ENCODE measurements at places on chromosomes 11 and 22. TPM values are rescaled to one million over a fixed set of nuclear protein-coding genes. Genes with fewer than 3 reads are reported as not detected.

NTM gene
- total RNA-seq: 2.9 TPM

DNA sequence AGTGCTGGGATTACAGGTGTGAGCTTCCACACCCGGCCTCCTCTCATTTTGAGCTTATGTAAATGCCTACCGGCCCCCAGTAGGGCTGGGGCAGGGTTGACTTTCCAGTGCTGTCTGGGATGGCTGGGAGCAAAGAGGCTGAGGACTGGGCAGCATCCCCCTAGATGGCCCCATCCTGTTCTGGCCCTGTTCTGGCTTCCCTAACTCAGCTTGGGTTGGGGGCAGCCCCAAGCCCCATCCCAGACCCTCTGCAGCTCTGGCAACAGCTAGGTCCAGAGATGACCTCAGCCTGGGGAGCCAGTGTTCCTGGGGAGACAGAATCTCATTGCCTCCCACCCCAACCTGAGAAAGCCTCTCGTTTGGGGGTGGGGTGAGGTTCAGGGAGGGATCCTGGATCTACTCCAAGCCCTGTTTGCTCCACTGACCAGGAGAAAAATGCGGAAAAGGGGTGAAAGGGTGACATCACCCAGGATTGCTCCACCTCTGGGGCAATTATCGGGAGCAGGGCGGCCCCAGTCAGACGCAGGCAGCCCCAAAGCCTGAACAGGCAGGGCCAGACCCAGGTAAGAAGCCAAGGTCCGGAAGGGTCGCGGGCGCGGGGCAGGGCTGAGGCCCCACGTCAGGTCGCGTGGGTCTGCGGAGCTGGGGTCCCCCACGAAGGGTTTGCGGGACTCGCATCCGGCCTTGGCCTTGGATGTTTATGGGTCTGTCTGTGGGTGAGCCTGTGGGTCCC lies at the start of gene PNPLA2:
Gene PNPLA2 (plus strand): TSS at position 519 of the 733 bp plus-strand sequence. CDS start 805 bp downstream, outside the sequence.
- no peak for DNase-seq

HORMAD2 gene
- total RNA-seq: not detected

MAPK12 gene
- 20.0 TPM for total RNA-seq

RANBP1 gene
- 75.9 TPM for total RNA-seq

DNA sequence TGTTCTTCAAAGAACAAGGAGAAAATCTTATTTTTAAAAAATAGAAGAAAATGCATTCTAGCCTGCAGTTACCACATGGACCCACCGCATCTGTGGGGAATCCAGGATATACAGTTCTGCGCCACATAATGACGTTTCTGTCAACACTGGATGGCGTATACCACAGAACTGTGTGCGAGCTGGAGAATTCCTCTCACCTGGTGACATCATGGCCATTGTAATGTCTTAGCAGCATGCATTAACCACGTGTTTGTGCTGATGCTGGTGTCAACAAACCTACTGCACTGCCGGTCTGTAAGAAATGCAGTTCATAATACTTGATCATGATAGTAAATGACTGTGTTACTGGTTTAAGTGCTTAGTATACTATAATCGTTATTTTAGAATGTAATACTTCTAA lies 174.7 kb downstream of the TBC1D22A start:
- DNase-seq: no peak

BTG4 gene
- not detected for total RNA-seq

DNA sequence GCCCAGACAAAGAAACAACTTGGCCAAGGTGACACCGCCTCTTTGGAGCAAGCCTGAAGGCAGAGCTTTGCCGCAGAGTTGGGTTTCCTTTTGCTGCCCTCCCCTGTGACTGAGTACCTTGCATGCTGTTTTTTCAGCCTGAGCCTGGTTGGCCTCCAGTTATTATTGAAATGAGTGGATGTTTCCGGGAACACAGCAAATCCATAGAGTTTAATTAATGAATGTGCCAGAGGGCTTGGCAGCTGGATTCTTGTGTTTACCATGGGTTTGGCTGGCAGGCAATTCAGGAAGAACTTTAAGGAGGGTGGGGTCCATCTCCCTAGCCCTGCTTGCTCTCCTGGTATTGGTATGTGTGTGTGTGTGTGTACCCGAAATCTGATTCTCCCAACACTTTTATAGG lies 65.6 kb upstream of the CRYBB3 start:
- no peak for DNase-seq

GRCh38 chr11:12222055-12222792 lies 111.8 kb downstream of the MICAL2 start:
- no peak for DNase-seq

DNA sequence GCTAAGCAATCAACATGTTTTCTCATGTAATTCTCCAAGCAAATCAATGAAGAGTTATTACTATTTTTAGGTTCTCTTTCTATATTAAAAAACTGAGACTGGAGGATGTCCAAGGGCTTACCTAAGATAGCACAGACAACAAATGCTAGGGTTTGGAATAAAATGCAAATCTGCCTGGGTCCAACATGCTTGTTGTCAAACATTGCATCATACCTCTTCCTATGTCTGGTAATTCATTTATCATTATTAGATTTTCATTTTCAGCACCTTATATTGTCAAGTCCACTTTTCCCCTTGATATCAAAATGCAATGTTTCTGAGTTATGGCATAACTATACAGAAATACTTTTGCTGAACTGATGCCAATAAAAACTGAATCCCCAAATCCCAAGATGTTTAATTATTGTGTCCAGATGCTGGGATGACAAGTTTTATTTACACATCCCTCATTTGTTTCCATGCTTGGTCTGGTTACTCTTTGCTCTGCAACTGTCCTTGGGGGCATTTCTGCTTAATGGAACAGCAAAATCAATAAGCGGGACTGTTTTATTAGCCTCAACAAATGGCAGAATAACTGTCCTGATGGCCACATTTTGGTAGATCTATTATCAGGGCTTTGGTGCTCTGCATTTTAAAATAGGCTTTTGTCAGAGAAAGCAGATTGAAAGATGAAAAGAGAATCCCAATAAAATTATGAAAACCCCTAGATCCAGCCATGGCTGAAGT lies 86.0 kb downstream of the C11orf87 start:
- DNase-seq: no peak

PLAAT3 gene
- total RNA-seq: 399 TPM

- DNase-seq: peak; percentile 39
Observed at GRCh38 chr11:78140392-78141077, 1.1 kb upstream of the ALG8 start.

GRCh38 chr22:37406441-37407235 lies 20.6 kb downstream of the ELFN2 start:
- DNase-seq: no peak

ALDH3B1 gene
- total RNA-seq: 14.6 TPM

GRCh38 chr11:76241243-76242000 lies 35.1 kb upstream of the WNT11 start:
- no peak for DNase-seq

GRCh38 chr22:17491090-17491640 lies 72.1 kb upstream of the SLC25A18 start:
- DNase-seq: no peak

USP2 gene
- 4.2 TPM for total RNA-seq

- DNase-seq: no peak
Observed at GRCh38 chr11:79100093-79100910, 340.5 kb downstream of the TENM4 start.

TBX10 gene
- total RNA-seq: not detected

DNA sequence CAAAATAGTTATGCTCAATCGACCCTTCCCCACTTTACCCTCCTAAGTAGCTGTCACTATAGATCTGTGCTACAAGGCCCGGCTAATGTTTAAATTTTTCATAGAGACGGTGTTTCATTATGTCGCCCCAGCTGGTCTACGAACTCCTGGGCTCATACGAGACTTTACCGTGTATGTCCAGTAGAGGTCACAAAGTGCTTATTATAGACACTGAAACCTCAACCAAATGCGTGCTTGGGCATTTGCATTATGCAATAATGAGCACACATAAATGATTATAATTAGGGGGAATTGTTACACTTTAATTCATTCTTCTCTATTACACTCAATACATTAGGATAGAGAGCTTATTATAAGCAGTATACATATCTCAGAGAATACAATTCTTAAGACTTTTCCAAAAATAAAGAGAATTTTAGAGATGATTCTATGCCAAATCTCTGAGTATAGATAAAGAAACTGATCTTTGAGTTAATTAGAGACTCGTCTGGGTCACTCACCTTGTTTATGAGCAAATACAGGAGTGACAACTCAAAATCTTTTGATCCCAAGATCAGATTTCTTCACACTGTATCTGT lies 12.5 kb upstream of the MRPL16 start:
- DNase-seq: no peak

GRCh38 chr11:94658386-94658785 lies 91.2 kb downstream of the PIWIL4 start:
- DNase-seq: no peak

- DNase-seq: no peak
Observed at GRCh38 chr22:38104084-38104483, 6.4 kb downstream of the BAIAP2L2 start.

DNA sequence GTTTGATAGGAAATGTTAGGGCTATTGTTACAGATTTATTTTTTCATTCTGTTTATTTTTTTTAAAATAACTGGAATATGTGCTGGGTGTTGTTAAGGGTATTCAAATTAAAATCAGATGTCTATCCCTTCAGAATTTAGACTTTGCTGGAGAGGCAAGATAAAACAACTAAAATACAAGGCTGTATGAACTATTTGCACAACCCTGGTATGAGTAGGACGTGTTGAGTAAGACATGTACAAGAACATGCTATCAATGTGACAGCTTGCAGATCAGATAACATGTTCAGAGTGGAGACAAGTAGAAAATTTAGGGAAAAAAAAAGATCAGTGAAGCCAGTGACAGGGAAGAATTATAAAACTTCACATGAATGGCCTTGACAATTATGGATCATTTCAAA lies 853.5 kb downstream of the METTL15 start:
- DNase-seq: no peak
